Left colon (tissue), 2 donors: ENCODE measurements at places on chromosomes 6 and 20.

- no peak for DNase-seq
Observed at GRCh38 chr6:16402581-16402900, 164.2 kb downstream of the GMPR start.

DNA sequence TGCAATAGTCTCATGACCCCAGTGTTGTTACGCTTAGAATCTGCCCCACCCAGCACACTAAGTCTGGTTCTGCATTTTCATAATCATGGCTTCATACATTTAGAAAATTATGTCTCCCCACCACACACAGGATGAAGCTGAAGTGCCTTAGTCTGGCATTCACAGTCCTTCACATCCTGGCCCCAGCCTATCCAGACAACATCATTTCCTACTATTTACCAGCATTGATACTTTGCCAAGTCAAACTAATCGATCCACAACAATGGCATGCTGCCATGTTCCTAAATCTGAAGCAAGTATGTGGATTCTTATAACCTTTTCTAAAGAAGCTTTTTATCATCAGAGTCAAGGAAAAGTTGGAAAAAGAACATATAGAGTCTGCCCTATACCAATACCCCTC lies 132.4 kb upstream of the FBXL4 start:
- no peak for DNase-seq

DNA sequence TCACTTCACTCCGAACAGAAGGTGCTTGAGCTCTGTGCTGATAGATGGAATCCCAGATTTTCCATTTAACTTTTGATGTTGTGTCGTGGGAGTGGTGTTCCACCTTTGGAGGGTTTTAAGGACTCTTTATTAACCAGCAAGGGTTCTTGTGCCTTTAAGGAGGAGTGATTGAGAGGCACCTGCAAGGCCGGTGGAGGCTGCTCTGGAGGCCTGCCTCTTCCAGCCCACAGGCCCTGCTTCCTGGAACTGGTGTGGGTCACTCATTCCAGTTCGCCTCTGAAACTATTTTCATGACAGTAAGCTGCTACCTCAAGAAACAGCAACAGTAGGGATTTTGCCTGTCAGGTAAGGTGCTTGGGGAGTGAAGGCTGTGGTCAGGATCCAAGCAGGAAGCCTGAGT lies 58.8 kb upstream of the APCDD1L start:
- DNase-seq = no peak

GRCh38 chr20:47161411-47161810 lies 195.1 kb downstream of the ZMYND8 start:
- no peak for DNase-seq

DNA sequence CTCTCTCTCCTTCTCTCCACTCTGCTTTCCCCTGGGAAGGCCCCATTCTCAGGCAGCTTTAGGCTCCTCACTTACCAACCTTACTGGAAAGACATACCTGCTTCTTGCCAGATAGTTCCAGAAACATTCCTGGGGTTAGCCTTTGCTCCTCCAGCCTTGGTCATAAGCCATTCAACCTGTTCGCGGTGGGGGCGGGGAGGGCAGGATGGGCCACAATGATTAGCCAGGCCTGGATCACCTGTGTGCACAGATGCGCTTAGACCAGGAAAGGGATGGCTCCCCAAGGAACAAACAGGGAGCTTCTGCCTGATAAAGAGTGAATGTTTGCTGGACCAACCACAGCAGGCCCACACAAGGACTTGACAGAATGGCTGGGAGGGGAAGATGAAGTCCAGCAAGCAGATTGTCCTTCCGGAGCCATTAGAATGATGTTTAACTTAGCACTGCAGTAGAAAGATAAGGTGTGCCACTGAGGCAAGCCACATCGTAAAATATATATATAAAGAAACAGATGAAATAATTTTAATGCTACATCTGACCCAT lies 57.7 kb upstream of the CDKAL1 start:
- DNase-seq = no peak

- no peak for DNase-seq
Observed at GRCh38 chr20:2509794-2510193, 1.1 kb upstream of the ZNF343 start.

DNA sequence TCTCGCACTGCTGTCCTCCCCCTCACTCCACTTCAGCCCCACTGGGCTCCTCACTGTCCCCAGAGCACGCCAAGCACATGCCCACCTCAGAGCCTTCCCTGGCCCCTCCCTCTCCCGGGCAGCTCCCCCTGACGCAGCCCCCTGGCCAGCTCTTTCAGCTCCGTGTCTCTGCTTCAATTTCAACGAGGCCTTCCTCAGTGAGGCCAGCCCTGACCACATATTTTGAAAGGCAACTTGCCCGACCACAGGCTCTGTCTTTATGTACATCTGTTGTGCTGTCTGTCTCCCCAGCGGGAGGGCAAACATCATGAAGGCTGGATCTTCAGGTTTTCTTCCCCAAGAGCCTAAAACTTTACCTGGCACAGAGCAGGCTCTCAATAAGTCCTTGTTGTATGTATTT lies 44.6 kb downstream of the JPH2 start:
- DNase-seq = no peak

- no peak for DNase-seq
Observed at GRCh38 chr6:34324738-34325444, 67.6 kb downstream of the NUDT3 start.

DNA sequence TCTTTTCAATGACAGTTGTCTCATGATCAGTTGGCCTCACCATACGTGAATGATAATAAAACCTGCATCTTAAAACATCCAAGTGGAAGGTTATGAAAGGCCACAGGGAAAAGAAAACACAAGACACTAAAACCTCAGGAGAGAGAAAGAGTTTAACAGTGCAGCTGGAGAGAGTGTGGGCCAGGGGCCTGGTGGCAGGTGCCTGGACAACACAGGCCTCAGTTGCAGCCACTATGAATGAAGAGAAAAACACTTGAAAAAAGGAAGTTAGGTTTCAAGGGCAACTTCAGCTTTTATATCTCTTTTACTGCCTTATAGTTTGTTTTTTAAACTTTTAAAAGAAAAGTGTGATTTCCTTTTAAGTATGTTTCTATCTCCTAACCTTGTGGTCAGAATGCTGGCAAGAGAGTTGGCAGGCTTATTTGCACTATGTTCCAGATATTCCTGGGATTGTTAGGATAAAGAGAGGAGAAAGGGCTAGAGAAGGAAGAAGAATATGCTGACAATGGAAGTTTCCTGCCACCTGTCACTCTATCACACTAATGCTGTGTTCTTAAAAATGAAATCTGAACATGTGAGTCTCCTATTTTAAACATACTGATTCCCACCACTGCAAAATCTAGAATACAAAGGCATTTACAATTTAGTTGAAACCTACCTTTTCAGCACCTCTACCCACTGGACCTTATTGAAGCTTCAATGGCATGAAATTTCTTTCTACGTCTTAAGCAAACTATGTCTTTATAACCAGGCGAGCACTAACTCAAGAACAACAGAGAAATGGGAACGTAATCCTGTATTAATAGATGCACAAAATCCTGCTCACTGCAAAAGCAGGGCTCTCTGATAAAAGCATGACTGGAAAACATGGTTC lies 222.4 kb downstream of the CD83 start:
- DNase-seq = no peak

GRCh38 chr6:118724211-118724610 lies 72.8 kb upstream of the CEP85L start:
- no peak for DNase-seq

DNA sequence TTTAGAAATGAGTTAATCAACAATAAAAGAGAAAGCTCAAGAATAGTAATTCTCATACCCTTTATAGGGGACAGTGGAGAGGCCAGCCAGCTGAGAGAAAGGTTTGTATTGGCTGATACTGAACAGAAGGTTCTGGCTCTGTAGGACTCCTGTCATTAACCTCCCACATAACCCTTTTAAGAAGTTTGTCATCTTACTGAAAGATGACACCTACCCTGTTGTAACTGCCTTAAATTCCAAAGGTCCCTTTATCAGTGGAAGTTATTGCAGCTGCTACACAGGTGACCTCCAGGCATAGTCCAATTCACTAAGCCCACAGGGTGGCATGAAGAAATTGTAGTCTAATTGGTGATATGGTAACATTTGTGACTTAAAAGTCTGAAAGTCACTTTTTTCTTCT lies 790.1 kb downstream of the TENT5A start:
- DNase-seq = no peak

- DNase-seq = no peak
Observed at GRCh38 chr20:44475372-44475693, 341 bp upstream of the TTPAL start.

GRCh38 chr6:75516757-75517156 lies 23.2 kb upstream of the FILIP1 start:
- no peak for DNase-seq

- no peak for DNase-seq
Observed at GRCh38 chr20:2692886-2693285, 306 bp downstream of the EBF4 start.

- no peak for DNase-seq
Observed at GRCh38 chr6:16999491-17000436, 102.1 kb upstream of the STMND1 start.

DNA sequence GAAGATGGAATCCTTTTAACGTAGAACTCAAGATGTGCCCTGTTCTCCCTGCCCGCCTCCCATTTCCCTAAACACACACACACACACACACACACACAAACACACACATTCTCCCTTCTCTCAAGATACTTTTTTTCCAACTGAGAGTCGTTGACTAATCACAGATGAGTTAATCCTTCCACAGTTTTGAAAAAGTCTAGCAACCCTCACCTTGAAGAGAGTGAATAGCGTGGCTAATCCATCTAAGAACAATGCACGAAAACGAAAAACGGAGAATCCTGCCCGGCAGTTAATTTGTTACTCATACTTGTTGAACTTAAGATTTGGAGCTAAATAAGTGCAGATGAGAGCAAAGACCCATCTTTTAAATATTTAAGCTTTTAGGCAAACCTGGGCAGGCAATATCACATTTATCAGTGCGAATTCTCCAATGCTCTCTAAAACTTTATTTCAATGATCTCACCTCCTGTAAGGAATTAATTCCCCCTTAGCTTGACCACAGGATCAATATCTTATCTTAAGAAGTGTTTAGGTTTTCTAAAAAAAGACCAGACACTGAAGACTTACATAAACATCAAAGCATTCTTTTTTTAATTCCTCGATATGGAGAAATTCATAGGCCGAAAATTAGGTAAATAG lies 1.1 kb downstream of the AGPAT4 start:
- no peak for DNase-seq

DNA sequence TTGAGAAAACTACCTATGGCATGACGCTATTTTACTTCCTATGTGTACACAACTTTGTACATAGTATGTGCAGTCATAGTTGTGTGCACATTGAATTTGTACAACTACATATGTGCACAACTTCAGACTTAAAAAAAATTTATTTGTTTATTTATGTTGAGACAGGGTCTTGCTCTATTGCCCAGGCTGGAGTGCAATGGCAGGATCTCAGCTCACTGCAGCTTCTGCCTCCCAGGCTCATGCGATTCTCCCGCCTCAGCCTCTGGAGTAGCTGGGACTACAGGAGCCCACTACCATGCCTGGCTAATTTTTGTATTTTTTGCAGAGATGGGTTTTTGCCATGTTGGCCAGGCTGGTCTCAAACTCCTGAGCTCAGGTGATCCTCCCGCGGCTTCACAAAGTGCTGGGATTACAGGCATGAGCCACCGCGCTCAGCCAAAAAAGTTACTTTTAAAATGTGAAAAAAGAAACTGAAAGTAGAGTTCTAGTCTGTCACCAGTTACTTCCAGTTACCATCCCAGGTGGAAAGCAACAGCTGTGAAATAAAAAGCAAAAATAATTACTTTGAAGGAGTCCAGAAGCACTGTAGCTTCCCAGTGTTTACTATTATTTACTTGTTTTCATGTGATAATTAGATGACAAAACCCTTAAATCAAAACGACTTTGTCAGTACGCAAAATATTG lies 1.7 kb upstream of the ZKSCAN8 start:
- DNase-seq = no peak

GRCh38 chr20:37480919-37481318 lies 40.1 kb upstream of the NNAT start:
- no peak for DNase-seq

GRCh38 chr20:6074145-6074561 lies 20.3 kb upstream of the LRRN4 start:
- no peak for DNase-seq

- no peak for DNase-seq
Observed at GRCh38 chr20:64279826-64280459, 24.4 kb downstream of the PCMTD2 start.

GRCh38 chr6:64252256-64252655 lies 616.7 kb downstream of the PHF3 start:
- no peak for DNase-seq

DNA sequence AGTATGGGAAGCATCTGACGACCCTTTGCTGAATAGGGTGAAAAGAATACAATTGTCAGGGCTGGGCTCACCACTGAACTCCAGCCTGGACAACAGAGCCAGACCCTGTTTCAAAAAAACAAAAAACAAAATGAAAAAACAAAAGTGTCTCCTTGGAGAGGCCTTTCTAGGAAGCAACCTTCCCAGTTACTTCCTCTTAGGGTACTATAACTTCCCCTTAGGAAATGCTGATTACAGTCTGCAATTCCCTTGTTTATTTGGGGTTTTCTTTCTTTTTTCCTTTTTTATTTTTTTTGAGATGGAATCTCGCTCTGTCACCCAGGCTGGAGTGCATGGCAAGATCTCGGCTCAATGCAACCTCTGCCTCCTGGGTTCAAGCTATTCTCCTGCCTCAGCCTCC lies 20.5 kb upstream of the TTPAL start:
- no peak for DNase-seq

- no peak for DNase-seq
Observed at GRCh38 chr6:42197555-42198362, 3.0 kb upstream of the GUCA1B start.

DNA sequence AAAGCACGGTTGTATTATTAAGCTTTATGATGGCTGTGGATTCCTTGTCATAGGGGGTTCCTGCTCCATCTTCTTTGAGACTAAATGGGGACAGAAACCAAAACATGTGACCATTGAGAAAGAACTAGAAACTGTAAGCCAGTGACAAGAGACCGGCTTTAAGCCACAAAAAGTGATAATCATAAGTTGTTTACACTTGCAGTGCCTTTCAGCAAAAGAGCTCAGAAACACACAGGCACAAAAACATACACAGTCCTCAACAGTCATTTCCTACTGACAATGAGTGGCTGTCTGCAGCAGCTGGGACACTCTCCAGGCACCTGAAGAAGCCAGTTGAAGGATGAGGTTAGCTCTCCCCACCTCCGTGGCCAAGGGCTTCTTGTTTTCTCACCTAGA lies 20.0 kb upstream of the UBE2J1 start:
- DNase-seq = no peak

DNA sequence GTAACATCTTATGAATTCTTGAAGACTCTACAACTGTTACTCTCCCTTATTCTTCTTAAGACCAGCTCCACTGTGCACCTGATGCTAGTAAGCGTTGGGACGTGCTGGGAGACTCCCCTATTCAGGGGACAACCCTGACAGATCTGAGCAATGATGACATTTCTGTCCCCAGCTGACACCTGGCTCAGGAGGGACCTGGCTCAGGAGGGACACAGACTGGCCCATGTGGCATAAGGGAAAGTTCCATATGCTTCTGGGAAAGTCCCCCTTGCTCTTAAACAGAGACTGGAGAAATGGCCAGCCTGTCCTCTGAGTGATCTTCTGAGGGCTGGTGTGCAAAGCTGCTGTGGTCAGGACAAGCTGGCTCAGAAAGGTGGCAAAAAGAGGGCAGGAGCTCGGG lies 10.0 kb upstream of the CD93 start:
- no peak for DNase-seq

- no peak for DNase-seq
Observed at GRCh38 chr6:41494212-41495110, 51.7 kb upstream of the FOXP4 start.

GRCh38 chr6:13762611-13763441 lies 51.2 kb upstream of the RANBP9 start:
- peak; percentile 64 for DNase-seq

GRCh38 chr20:62935204-62935967 lies 2.6 kb upstream of the GID8 start:
- DNase-seq = no peak

- peak; percentile 15 for DNase-seq
Observed at GRCh38 chr6:158667360-158667981, 17.6 kb downstream of the SYTL3 start.
